ENCODE measurements at places on chromosomes 12 and 14.

DNA sequence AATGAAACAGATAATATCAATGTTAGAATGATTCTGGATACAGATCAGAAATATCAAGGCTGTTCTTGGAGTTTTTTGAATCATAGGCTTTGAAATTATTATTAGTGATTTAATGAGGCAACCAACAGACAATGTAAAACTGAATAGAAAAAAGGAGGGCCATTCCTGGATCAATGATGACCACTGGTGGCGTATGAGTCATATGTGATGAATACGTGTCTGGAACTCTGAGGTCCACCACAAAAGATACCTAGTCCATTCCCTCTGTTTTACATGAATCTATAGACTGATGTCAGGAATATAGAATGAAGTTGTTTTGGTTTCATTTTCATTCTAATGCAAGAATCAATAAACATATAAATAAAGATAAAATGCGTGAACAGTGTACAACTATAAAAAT is 78.3 kb upstream of the RTL1 start:
- DNase-seq: no peak

DNA sequence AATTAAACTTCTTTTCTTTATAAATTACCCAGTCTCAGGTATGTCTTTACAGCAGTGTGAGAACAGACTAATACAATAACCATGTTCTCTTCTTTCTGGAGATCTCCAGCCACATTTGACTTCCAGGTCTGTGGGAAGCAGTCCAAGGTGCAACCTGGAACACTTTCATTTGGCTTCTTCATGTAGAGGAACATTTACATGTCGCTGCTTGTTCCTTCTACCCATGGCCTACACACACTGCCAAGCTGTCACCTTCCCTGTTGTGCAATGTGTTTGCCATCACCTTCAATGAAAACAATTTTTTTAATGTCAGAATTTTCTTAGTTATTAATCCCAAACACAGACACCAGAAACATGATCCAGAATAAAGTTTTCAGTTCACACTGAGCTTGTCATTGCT is 104.7 kb downstream of the PRKCH start:
- no peak for DNase-seq

- no peak for DNase-seq
These were observed 5.0 kb downstream of the CMKLR1 start for GRCh38 chr12:108333898-108334699.

DNA sequence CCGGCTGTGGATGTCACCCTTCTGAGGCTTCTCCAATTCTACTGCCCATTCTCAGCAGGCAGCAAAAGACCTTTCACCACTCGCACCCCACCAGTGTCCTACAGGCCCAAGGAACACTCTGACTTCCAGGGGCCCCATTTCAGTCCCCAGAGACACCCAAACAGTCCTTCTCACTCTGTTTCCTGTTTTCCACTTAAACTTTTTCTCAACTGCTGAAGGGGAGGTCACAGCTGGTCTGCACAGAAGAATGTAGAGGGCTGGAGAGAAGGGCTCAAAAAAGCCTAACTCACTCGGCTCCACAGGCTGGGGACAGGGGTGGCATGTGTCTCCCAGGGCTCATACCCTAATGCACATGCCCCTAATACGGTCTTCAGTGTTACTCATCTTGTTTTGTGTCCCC is 4.2 kb upstream of the DTX1 start:
- no peak for DNase-seq

DNA sequence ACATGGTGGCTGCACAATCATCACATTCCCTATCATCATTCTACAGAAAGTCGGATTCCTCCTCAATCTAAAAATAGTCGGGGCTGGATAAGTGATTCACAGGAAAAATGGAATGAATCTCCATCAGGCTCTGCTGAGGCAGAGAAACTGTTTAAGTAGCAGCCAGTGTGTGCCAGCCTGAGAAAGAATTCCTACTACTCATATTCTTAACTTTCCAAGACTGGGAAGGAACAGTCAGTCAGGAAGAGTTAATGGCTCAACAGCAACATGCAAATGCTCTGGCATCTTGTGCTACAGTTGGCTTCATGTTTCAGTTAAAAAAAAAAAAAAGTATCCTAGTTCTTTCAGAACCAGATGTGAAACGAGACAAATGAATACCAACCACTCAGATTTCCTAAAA is 187.0 kb downstream of the GRIP1 start:
- DNase-seq: no peak

- DNase-seq: no peak
These were observed 4.8 kb downstream of the ARHGAP9 start for GRCh38 chr12:57474862-57475261.

DNA sequence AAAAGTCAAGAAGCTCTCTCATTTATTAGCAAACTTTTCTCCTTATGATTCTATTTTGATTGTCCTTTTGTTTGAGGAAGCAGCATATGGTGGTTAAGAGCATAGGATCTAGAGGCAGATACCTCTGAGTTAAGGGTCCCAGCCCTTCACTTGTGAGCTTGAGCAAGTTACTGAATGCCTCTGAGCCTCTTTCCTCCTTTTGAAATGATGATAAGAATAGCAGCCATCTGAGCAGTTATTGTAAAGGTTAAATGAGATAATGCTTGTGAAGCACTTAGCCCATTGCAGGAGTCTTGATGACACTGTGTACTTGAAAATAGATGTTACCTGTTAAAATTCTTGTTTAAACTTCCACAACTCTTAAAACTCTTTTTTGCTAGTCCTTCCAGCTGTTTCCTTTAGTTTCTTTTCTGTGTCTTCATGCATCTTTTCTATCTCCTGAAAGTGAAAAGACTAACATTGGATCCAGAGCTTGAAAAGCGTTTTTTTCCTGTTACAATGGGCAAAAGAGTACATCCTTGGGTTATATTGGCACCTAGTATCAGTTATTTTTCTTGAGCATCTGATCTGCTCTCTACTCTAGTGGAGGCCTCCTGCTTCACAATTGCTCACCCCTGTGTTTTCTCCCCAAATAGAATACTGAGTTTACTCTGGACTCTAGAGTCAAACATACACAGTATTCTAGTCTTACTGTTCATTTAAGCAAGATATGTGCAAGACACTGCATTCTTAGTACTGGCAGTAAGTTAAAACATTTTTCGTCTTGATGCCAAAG is 3.1 kb downstream of the HIF1A start:
- DNase-seq: no peak

- no peak for DNase-seq
These were observed 702.7 kb downstream of the TMTC2 start for GRCh38 chr12:83389237-83389996.

DNA sequence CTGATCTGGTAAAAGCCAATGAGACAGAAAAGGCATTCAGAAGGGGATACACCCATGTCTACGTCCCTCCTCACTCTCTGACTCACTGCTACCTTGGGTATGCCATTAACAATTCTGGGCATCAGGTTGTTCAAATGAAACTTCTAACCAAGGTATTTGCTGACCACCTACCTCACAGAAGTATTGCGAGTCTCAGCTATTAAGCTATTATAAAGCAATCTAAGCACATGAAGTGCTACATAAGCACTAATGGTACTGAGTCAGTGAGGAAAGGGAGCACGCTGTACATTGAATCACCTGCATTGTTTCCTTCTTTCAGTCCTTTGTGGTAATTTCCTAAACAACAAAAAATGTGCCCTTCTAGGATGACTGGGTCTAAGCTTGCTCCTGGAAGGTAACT is 62.8 kb upstream of the CCDC91 start:
- no peak for DNase-seq

- no peak for DNase-seq
These were observed 96.1 kb upstream of the SLC16A7 start for GRCh38 chr12:59499774-59500173.

- DNase-seq: no peak
These were observed 19.0 kb downstream of the NOC4L start for GRCh38 chr12:132163041-132163910.

GRCh38 chr12:76399040-76399439 is 50.8 kb upstream of the BBS10 start:
- DNase-seq: no peak

- DNase-seq: no peak
These were observed 206.5 kb upstream of the KRR1 start for GRCh38 chr12:75717902-75718301.

DNA sequence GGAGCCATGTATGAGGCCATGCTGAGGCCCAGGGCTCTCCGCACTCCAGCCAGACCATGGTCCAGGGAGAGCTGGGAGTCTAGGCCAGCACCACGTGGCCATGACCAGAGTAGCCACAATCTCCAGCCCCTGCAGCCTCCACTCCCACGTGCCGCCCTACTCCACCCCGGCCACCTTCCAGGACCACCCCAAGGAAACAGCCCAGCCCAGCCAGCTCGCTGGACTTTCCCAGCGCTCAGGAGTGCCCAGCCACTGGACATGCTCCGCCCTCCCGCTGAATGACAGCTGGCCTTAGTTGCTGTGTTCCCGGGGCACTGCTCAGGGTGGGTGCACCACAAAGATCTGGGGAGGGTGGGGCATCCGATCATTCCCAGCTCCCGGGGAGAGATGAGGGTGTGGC is 2.1 kb upstream of the C14orf180 start:
- no peak for DNase-seq

- no peak for DNase-seq
These were observed 733.9 kb downstream of the NRXN3 start for GRCh38 chr14:78904094-78904493.

DNA sequence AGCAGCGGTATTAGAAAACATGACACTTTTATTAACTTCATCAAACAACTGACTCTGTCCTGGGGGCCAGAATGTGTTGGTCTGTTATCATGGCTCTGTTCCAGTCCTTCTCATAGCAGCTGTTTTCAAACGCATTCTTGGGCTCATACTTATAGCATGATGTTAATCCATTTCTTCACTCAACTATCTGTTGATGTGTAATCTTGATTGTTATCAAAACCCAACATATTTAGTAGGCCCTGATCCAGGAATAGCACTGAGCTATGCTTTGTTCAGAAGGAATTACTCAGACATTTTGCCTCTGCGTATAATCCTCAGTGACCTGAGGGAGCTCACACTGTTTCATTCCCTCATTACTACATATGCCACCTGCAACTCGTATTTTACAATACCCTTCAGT is 315.9 kb downstream of the BMP4 start:
- no peak for DNase-seq

DNA sequence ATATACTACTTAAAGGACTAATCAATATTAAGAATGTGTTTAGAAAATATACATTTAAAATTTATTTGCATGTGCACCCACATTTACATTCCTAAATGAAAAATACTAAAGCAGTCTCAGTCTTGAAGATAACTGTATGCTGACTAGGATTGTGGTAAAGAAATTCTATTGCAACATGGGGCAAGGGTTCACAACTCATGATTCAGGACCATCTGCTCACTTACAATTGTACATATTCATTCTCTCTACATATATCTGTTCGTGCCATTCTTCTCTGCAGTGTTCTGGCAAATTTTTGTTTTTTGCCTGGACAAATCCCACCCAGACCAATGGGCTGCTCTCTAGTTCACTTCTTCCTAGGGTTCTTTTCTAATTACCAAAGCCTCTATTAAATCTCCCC is 417.2 kb upstream of the NOVA1 start:
- no peak for DNase-seq

DNA sequence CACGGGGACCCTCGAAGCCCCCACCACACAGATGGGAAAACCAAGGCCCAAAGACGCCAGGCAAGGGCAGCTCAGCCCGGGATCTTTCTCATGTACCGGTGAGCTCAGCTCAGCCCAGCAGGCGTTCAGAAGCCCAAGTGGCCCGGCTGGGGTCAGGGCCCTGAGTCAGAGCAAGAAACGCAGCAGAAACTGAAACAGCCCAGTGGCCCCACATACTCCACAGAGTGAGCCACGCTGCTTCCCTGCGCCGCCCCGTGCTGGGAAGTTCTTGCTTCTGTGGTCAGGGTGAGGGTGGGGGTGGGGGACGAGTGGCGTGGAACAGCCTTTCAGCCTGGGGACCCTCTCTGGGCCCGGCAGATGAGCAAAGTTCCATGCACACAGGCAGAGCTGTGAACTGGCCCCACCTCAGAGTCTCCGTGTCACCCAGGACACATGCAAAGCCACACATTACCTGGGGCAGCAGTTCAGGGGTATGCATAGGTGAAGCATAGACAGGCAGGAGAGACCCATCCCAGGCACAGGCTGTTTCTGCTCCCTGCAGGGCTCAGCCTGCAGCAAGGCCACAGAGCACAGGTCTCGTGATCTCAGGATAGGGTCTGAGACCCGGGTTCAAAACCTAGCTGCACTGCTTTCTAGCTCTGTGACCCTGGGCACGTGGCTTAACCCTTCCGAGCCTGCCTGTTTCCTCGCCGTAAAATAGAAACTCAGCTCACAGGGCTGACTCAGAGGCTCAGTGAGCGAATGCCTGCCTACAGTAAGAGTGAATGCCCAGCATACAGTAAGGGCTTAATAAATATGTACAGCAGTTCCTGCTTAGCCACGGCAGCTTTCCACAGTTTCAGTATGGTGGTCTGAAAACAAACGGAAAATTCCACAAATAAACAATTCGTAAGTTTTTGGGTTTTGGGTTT is 21.6 kb downstream of the NCOR2 start:
- no peak for DNase-seq

DNA sequence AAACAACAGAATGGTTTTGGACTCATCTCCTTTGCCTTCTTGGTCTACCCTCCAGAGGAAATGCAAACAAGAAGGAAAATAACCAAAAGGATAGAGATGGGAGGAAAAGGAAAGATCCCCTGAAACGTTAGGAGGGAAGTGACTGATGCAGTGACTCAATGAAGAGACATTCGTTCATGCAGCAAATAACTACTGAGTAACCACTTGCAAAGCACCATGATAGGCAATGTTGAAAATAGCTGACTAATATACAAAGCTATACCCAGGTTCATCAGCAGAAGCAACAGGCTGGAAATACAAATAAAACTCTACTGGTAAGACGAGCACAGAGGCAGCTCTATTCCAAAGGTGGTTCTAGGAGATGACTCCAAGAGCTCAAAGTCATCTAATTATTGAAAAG is 41.8 kb downstream of the R3HDM2 start:
- DNase-seq: no peak

DNA sequence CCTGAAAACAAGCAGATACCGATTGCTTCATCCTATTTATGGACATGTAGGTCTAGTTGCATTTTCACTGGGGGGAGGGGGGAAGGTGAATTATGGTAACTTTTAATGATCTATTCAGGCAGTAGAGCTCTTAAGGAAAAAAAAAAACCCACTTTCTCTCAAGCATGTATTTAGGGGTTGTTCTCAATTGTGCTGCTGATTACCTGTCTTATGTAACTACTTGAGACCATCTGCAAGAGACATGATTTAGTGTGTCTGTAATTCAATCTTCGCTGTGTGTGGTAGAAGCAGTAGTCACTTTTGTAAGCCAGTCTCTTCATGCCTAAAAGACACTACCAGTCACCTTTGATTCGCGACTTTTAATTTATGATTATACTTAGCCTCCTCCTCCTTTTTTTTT is 8.9 kb downstream of the CALM1 start:
- peak; percentile 96 for DNase-seq

- DNase-seq: no peak
These were observed 93.7 kb upstream of the PTPRR start for GRCh38 chr12:71014180-71014785.
